Heart left ventricle (tissue), 16 donors: ENCODE measurements at places on chromosomes 3 and 15.
A peak's percentile ranks its signal among the peaks of the same experiment; 100 is the strongest.

DNA sequence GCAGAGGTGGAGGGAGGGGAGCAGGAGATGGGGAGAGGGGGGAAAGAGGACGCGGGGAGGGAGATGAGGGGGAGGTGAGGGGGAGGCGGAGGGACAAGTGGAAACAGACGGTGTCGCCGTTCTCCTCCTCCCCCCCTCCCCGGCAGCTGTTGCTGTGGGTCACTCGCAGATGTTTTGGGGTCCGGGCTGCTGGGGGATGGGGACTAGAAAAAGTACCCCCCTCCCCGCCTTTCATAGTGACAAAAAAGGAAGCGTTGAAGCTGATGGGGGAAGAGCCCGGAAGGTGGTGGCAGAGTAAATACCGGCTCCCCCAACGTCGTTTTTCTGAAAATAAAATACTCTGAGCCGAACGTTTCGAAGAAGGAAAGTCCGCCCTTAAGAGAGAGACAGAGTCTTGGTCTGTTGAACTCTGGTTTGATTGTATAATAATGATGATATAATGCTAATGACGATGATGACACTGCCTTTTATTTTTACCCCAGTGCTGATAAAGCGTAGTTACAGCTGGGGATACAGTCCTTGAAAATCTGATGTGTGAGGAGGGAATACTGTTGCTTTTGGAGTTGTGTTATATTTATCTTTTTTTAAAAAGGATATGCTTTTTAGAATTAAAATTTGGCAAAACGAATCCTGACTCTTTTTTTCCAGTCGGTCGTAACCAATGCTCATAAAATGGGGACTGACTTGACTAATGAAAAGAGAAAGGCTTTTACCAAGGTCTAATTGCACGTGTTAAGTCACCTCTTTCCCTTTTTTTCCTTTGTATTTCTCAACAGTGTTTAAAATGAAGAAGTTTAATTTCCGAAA lies 993 bp downstream of the STXBP5L start:
- DNase-seq, result no peak

- no peak for DNase-seq
Observed at GRCh38 chr3:19202303-19202702, 54.0 kb downstream of the KCNH8 start.

DNA sequence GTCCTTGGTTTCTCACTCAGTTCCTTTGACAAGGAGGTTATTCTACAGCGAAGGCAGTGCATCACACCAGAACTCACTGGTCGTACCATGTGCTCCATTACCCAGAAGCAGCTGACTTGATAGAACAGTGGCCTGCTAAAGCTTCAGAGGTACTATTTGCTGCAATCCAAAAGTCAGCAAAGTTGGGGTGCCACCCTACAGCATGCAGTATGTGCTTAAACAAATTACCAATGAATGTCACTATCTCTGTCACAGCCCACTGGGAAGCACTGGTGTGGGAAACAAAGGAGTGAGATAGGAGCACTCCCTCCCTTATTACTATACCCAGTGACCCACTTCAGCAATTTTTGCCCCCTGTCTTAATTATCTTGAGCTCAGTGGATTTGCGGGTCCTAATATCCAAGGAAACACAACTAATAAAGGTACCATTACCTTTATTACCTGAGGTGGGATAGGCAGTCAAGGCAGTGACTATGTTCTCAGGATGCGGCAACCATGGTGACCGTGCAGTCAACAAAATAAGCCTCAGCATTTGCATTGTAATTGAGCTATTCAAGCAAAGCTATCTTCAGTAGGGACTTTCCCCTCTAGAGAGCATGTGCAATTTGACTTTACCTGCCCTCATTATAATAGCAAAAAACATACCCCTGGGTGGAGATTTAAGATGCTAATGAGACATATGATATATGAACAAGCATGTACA lies 199.4 kb downstream of the OCA2 start:
- no peak for DNase-seq

GRCh38 chr3:176737480-176738110 lies 459.7 kb downstream of the TBL1XR1 start:
- DNase-seq, result no peak

DNA sequence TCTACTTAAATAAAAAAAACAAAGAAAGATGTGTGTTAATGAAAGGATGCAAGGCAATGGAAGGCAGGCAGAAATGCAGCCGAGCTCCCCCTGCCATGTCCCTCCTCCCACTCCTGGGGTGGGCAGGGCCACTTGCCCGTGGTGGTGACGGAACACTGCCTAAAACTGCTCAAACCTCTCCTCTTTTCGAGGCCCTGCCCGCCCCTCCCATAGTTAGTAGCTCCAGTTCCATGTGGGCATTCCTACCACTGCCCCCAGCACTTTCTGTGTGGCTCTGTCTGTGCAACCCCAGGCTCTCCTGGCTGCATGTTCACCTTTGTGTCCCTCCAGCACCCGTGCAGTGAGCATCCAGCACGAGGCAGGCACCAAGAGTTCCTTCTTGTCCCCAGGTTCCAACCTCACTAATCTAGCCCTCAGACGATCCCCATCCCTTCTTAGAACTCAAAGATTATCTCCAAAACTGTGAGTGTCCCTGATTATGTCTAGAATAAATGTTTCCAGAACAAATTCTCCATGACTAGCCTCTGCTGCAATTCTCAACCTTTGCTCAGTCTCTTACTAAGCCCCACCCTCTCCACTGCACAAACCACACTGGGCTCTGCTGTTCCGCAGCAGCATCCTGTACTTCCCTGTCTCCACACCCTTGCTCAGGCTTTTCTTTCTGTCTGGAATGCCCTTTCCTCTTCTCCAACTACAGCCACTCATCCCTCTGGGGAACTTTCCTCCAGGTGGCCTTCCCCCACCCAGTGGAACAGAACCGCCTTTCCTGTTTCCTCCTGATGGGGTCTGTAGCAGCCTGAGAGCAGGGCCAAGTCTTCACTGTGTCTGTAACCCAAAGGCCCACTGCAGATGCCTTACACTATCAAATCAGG lies 32.6 kb upstream of the SPTBN5 start:
- DNase-seq, result no peak

DNA sequence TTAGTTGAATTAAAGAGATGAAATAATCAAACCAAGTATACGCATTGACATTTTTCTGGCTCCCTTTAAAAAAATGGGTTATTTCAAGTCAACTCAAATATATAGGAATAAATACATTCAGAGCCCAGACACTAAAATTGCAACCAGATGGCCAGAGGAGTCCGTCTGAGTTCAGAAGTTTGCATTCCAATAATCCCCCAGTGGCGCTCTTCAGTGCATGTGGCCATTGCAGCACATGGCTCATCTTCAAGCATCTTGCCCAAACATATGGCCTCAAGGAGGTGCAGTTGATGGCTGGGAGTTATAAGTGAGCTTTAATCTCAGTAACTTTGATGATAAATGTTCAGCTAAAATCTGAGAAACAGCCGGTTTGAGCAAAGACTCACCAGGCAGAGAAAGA lies 295.8 kb upstream of the LRRN1 start:
- no peak for DNase-seq

DNA sequence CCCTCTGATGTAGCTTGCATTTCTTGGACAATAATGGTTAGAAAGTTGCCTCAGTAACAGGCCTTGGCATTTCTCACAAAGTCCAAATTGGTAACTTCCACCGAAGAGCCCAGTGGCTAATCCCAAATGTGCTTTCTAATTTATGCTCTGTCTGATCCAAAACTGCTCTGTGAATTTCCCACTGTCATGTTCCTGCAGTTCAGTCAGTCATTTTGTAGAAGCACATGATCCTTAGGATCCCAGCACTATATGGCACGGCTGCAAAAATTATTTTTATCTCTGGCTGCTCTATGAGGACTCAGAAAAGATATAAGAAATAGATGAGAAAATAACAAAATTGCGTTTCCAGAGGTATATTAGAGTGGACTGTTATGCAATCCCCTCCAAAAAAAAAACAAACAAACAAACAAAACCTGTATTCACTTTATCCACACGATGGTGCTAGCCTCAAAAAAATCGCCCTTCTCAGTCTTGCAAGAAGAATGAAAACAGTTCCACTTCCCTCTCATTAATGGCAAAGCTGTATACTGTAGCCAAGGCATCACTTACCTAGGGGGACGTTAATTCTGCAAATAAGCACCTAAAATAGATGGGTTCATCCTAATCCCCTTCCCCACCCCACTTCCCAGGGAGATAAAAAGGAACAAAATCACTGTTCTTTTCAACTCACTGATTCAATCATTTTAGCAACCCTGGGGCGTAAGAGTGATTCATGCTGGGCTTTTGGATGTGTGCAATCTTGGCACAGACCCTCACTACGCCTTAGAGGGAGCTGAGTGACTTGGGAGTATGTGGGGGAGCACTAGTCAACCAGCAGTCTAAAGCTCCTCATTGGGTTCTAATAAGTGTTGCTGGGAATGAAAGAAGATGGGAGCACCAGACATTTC lies 61.3 kb downstream of the TMCO5A start:
- peak; percentile 25 for DNase-seq

- no peak for DNase-seq
Observed at GRCh38 chr3:169297214-169297613, 366.3 kb downstream of the MECOM start.

- DNase-seq, result no peak
Observed at GRCh38 chr3:180352261-180352660, 249.7 kb upstream of the TTC14 start.
